HepG2 (cell line): ENCODE measurements at places on chromosomes 16 and 17. TPM values are rescaled to one million over a fixed set of nuclear protein-coding genes. Genes with fewer than 3 reads are reported as not detected.

EFCAB13 gene
- total RNA-seq: 0.71 and 0.73 TPM in 2 replicates

- no peak overlapping the region for H3K27ac ChIP-seq
- no peaks in the 10 kb centered on the region for H3K36me3 ChIP-seq
- no peak overlapping the region for H3K4me3 ChIP-seq
- no peak for DNase-seq
- no peaks in the 10 kb centered on the region for H3K4me1 ChIP-seq
Measured at GRCh38 chr16:19203374-19203966, 35.4 kb downstream of the SYT17 start.

DNA sequence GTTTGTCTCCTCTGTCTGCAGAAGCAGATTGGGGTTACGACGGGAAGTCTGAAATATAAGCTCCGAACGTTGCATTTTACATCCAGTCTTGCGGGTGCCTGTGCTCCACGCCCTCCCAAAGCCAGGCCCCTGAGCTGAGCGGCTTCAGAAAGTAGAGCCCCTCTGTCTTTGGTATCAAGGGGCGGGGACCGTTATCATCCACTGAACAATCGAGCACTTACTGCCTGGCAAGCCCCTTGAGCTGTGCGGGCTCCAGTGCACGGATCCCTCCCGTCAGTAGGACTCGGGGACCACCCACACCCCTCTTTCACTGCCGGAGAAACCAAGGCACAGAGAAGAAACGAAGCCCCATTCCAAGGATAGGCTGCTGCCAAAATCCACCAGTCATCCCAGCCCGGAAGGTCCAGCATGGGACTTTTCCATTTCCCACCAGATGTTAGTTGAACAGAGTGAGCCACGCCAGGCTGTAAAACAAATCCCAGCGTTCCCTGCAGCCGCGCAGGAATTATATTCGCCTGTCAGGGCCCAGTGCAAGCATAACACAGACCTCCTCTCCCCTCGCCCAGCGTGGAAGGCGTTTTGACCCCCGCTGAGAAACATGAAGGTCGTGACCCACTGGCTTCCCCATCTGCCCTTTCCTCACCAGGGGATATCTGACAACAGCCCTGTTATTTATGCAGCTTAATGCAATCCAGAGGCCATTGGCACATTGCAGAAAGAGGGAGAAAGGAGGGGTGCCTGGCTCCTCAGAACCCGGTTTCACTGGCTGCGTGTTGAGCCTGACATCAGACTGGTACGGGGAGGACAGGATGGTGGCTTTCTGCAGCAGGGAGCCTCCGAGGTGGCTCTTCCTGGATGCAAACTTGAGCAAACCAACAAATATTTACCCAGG lies 212.2 kb upstream of the FOXF1 start:
- peaks cover 88% of the 10 kb centered on the region for H3K27me3 ChIP-seq
- no peak overlapping the region for H3K27ac ChIP-seq
- H3K36me3 ChIP-seq: no peaks in the 10 kb centered on the region
- DNase-seq: no peak
- H3K4me1 ChIP-seq: no peaks in the 10 kb centered on the region

LRRC36 gene
- 0.13 and 0.15 TPM in 2 replicates for total RNA-seq

MYH1 gene
- not detected in 2 replicates for total RNA-seq

GRCh38 chr17:74960570-74961342 lies 11.8 kb downstream of the HID1 start:
- peaks cover 6% of the 10 kb centered on the region; the same call in 1 of the 2 replicates for H3K4me1 ChIP-seq
- DNase-seq: peak; percentile 83
- no peak overlapping the region for H3K4me3 ChIP-seq
- no peaks in the 10 kb centered on the region; the same call in 2 of the 3 replicates for H3K27me3 ChIP-seq
- H3K36me3 ChIP-seq: no peaks in the 10 kb centered on the region
- H3K27ac ChIP-seq: no peak overlapping the region

DNA sequence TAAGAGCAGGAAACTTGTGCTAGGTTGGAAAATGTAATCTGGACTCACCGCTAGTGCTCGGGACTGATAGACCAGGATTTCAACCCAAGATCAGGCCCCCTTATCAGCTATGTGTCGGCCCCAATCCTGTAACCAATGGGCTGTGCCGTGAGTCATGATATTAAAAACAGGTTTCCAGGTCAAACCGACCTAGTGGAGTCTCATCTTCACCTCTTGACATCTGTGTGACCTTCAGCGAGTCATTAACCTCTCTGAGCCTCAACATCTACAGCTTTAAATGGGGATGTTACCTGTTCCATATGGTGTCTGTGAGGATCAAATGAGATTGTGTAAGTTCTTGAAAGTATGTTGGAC lies 512 bp downstream of the PMM2 start:
- peak overlapping the region; percentile 86 for H3K4me3 ChIP-seq
- no peaks in the 10 kb centered on the region; the same call in 2 of the 3 replicates for H3K27me3 ChIP-seq
- H3K4me1 ChIP-seq: peaks cover 45% of the 10 kb centered on the region
- DNase-seq: peak; percentile 43
- peaks cover 10% of the 10 kb centered on the region for H3K36me3 ChIP-seq

- H3K4me1 ChIP-seq: peaks cover 12% of the 10 kb centered on the region; the same call in 1 of the 2 replicates
- DNase-seq: no peak
- no peak overlapping the region for H3K4me3 ChIP-seq
- H3K27ac ChIP-seq: no peak overlapping the region
- no peaks in the 10 kb centered on the region for H3K36me3 ChIP-seq
Measured at GRCh38 chr17:61285526-61286320, 113.9 kb upstream of the TBX2 start.

DNA sequence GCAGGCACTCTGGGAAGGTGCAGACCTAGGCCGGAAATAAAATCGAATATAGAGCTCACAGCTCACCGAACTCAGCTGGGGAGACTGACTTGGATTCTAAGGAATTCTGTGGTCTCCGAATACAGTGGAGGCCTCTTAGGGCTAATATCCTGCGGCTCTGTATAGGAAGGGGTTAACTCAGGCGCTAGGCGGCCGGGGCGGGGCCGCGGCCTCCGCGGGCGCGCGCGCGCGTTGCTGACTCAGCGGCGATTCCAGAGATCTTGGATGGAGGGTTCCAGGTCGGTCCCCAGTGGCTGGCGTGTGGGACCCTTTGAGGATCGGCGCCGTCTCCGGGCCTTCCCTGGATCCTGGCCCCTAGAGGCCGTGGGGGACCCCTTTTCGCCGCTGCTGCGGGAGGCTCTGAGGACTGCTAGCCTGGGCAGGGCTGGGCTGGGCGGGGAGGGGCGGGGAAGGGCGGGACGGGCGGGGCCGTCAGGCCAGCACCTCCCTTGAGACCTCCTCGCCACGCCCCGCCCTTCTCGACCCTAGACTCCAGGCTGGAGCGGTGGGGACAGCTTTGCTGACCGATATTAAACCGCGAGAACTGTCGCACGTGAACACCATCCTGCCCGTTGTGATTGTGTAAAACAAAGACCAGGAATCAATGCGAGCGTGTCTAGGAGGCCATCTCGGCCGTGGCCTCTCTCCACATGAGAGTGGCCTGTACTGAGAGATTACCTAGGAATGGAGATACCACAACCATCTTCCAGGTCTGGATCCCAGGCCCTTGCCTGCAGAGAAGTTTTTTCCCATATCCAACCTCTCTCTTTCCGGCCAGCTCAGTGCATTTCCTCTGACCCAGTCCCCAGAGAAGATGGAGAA lies 1.4 kb upstream of the PLEKHH3 start:
- peak; percentile 98 for DNase-seq
- peak overlapping the region; percentile 97 for H3K27ac ChIP-seq
- H3K27me3 ChIP-seq: no peaks in the 10 kb centered on the region
- H3K36me3 ChIP-seq: peaks cover 7% of the 10 kb centered on the region; the same call in 2 of the 3 replicates
- peaks cover 57% of the 10 kb centered on the region for H3K4me1 ChIP-seq
- H3K4me3 ChIP-seq: peak overlapping the region; percentile 88

DNA sequence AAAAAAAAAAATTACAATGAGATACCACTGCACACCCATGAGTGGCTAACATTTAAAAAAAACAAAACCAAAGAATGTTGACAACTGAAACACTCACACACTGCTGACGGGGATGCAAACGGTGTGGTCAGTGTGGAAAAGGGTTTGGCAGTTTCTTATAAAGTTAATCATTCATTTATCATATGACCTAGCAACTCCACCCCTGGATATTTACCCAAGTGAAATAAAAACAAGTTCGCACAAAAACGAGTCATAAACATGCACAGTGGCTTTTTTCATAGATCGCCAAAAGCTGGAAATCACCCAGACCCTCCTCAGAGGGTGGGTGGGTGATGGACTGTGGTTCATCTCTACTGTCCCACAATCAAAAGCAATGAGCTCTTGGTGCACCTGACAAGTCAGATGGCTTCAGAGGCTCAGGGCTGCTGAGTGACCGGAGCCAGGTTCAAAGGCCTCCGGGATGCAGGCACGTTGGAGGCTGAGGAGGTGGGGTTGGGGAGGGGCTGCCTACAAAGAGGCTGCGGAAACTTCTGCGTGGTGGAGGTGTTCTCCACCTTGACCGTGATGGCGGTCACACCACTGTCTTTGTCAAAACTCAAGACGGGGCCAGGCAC lies 14.2 kb downstream of the RAB40B start:
- H3K4me3 ChIP-seq: no peak overlapping the region
- H3K27me3 ChIP-seq: no peaks in the 10 kb centered on the region
- no peak for DNase-seq
- peaks cover 41% of the 10 kb centered on the region for H3K4me1 ChIP-seq
- H3K36me3 ChIP-seq: no peaks in the 10 kb centered on the region

DNA sequence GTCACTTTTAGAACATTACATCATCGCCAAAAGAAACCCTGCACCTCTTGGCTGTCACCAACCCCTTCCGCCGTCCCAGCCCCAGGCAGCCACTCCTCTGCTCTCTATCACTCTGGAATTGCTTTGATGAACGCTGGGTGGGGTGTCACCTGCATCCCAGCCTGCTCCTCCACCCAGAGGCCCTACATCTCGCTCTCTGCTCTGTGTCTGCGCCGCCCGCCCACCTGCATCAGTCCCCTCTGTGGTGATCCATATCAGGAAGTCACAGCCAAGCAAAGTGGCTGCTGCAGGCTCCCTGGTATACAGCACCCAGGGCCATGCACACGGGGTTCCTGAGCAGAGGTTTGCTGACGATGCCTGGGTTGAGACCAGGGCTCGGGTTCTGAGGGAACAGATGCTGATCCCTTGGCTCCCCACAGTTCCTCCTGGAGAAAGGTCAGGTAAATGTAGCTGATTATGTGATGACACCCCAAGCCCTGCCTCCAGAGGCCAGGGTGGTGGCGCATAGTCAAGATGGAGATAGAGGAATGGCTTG lies 30.8 kb downstream of the MPRIP start:
- peaks cover 20% of the 10 kb centered on the region; the same call in 1 of the 3 replicates for H3K36me3 ChIP-seq
- no peak for DNase-seq
- no peaks in the 10 kb centered on the region for H3K27me3 ChIP-seq
- H3K4me3 ChIP-seq: no peak overlapping the region
- H3K4me1 ChIP-seq: peaks cover 28% of the 10 kb centered on the region
- H3K27ac ChIP-seq: no peak overlapping the region

GRCh38 chr16:30429418-30429677 lies 482 bp downstream of the DCTPP1 start:
- no peak for DNase-seq
- H3K36me3 ChIP-seq: peaks cover 23% of the 10 kb centered on the region; the same call in 2 of the 3 replicates
- no peaks in the 10 kb centered on the region for H3K27me3 ChIP-seq
- peaks cover 51% of the 10 kb centered on the region for H3K4me1 ChIP-seq

DNA sequence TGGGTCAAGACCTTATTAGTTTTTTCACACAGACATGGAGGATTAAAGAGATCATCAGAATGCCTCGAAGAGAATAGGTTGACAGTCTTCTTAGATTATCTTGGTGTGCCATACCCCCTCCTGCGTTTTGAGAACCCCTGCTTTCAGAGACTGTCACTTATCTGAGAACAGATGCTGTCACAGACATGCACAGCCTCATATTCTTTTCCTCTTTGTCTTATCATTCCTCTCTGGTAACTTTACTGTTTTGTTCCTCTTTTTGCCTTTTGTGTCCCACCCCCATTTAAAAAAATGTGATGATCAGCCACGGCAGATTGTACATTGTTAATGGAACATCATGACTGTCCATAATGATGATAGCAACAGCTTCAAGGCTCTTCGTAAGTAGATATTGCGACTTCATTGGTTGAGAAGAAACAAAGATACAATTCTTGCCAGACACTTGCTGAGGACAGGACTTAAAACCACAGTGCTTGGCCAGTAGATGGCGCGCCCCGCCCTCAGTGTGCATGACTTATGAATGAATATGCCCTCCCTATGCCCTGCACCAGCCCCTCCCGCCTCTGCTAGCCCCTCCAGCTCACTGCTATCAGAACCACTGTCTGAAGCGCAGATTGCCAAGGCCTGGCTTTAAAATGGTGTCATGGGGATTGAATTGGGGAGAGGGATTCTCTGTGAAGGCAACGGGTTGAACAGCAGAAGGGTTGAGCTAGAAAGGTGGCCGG lies 2.6 kb upstream of the PITPNC1 start:
- H3K27ac ChIP-seq: no peak overlapping the region
- 0 out of 3 replicates have a peak, but pooled peaks cover 6% of the 10 kb centered on the region for H3K27me3 ChIP-seq
- peaks cover 29% of the 10 kb centered on the region for H3K4me1 ChIP-seq
- DNase-seq: peak; percentile 81
- H3K4me3 ChIP-seq: no peak overlapping the region

DNA sequence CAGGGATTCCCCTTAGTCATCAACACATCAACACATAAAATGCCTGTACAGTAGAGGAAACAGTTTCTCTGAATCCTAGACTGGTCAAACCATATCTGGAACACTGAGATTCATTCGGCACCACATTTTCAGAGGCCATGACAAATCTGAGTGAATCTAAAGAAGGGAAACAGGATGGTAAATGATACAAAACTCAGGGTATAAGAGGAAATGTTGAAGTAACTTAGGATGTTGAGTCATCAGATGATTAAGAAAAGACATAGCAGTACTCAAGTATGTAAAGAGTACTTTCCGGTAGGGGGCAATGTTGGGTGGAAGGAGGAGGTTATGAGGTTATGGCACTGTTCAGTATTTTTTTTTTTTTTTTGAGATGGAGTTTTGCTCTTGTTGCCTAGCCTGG lies 358.5 kb upstream of the PMFBP1 start:
- H3K27ac ChIP-seq: no peak overlapping the region
- H3K27me3 ChIP-seq: no peaks in the 10 kb centered on the region; the same call in 1 of the 2 replicates
- no peaks in the 10 kb centered on the region for H3K4me1 ChIP-seq
- no peaks in the 10 kb centered on the region for H3K36me3 ChIP-seq
- no peak for DNase-seq
